ENCODE measurements at places on chromosomes 13 and 19. TPM values are rescaled to one million over a fixed set of nuclear protein-coding genes. Genes with fewer than 3 reads are reported as not detected.

DNA sequence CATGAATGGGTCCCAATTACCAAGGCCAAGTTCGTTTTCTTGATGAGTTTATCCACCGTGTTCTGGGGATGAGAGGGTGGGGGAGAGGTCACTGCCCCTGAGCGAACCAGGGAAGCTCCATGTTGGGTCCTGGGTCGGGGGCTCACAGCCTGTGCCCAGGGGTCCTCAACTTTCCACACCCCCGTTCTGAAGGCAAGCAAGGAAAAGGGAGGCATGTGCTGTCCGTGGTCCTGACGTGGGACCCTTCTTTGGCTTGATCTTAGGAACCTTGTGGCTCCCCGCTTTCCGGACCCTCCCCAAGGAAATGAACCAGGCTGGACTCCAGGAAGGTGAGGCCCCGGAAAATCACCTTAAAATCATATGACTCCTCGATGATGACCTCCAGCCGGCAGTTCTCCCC, 18.2 kb upstream of the MEIS3 start:
- DNase-seq, result no peak

- no peak for DNase-seq
These were observed 97.0 kb upstream of the GPR183 start for GRCh38 chr13:99404005-99404755.

DNA sequence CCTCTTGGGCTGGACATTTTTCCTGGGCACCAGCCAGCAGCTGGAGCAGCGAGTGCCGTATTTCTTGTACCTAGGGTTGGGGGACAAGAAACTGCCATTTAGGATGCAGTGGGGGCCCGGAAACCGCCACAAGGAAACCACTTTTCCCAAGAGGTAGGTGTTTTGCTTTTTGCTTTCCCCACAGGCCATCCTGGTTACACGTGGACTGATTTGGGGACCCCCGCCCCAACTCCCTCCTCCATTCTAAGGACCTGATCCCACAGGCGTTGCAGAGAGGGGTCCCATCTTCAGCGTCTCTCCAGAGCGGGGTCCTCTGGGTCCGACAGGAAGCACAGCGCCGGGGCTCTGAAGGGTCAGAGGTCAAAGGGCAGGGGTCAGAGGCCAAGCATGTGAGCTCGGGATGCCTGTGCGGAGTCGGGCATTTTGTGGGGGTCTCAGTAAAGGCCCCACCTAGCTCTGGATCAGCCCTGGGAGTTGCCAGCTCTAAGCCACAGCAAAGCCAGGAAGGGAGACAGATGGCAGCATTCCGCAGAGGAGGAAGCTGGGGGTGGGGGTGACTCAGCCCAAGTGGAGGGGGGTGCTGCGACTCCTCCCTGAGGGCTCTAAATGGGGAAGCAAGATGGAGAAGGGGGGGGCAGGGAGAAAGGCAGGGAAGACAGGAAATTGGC, 4.3 kb downstream of the ZGLP1 start:
- DNase-seq, result no peak

DNA sequence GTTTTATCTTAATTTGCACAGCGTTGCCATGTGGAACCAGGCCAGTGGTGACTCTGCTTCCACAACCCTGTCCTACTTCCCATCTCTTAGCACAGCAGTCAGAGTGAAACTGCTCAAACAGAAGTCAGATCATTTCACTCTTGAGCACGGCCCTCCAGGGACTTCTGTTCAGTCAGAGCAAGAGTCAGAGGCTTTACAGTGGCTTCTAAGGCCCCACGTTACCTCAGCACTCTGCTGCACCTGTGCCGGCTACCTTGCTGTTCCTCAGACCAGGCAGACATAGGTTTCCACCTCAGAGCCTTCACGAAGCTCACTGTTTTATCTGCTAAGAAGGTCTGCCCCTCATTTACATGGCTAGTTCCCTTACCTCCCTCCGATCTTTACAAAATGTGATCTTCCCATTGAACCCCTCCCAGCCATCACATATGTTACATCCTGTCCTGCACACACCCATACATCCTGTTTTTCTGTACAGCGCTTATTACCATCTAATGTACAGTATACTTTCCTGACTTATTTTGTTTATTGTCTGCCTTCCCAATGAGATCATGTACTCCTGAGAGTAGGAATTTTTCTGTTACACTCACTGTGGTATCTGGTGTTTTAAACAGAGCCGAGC, 41.6 kb downstream of the TM9SF2 start:
- DNase-seq, result no peak

The KISS1R gene
- 0.15 TPM for polyA plus RNA-seq

All from left lung (tissue), 14 donors.